Activated CD8-positive, alpha-beta T cell treated with anti-CD3 and anti-CD28 coated beads for 36 hours (primary cell): ENCODE measurements at places on chromosomes 11 and 22. TPM values are rescaled to one million over a fixed set of nuclear protein-coding genes. Genes with fewer than 3 reads are reported as not detected.

The MRGPRE gene
- not detected for total RNA-seq

The IGLL1 gene
- total RNA-seq = not detected

The OR52I1 gene
- not detected for total RNA-seq

The VPREB3 gene
- total RNA-seq = not detected

The UEVLD gene
- total RNA-seq = 13.9 TPM

The CECR2 gene
- total RNA-seq = 0.11 TPM

The KRTAP5-8 gene
- total RNA-seq = not detected

The LMNTD2 gene
- total RNA-seq = 0.88 TPM

The PDGFD gene
- 0.20 TPM for total RNA-seq

The ST13 gene
- 249 TPM for total RNA-seq

The TRIM48 gene
- total RNA-seq = not detected

The MN1 gene
- total RNA-seq = 0.11 TPM

The LGALS12 gene
- total RNA-seq = not detected

The OR10D3 gene
- total RNA-seq = not detected

The CEP126 gene
- total RNA-seq = 1.6 TPM

The BBS1 gene
- 7.7 TPM for total RNA-seq

The KBTBD3 gene
- 11.2 TPM for total RNA-seq

The CHRM1 gene
- not detected for total RNA-seq
